Sigmoid colon (tissue), 7 donors: ENCODE measurements at places on chromosomes 7 and 10. TPM values are rescaled to one million over a fixed set of nuclear protein-coding genes. Genes with fewer than 3 reads are reported as not detected.
A peak's percentile ranks its signal among the peaks of the same experiment; 100 is the strongest.

DNA sequence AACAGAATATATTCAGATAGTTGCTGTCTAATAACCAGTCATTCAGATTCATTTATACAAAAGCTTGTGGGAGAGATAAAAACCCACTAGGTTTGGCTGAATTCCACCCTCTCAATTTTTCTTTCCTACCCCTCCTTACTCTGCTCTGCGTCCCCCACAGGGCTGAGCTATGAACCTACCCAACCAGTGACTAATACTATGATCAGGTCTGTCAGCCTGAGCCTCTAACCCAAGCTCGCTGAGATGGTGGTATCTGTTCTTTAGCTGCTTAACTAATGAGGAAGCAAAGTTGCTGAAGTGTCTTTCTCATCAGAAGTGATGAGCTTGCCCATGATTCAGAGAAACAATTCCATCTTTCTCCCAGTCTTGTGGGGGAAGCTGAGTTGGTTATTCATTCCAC is 248.7 kb upstream of the GPR26 start:
- H3K4me1 ChIP-seq = no peaks in the 10 kb centered on the region
- no peak overlapping the region for H3K4me3 ChIP-seq
- DNase-seq = no peak
- H3K36me3 ChIP-seq = no peaks in the 10 kb centered on the region
- no peak overlapping the region for H3K27ac ChIP-seq

DNA sequence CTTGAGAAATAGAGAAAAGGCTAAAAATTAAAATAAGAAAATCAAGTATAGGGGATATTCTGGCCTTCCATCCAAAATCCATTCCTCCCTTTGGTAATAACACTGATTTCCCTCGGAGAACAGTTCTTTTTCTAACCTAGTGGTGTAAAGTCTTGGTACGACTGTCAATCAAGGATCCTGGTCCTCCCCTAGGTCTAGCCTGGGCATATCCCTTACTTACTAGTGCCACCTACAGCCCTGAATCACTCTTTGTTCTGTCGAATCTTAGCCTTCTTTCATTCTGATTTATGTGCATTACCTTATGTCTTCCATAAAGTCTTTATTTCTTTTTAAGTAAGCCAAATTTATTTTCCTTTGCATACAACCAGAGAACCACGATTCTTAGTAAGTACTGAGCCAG is 298.7 kb upstream of the LRRTM3 start:
- no peak for DNase-seq
- no peaks in the 10 kb centered on the region for H3K27me3 ChIP-seq
- no peak overlapping the region for H3K27ac ChIP-seq

GDI2 gene
- 201 TPM for polyA plus RNA-seq

DNA sequence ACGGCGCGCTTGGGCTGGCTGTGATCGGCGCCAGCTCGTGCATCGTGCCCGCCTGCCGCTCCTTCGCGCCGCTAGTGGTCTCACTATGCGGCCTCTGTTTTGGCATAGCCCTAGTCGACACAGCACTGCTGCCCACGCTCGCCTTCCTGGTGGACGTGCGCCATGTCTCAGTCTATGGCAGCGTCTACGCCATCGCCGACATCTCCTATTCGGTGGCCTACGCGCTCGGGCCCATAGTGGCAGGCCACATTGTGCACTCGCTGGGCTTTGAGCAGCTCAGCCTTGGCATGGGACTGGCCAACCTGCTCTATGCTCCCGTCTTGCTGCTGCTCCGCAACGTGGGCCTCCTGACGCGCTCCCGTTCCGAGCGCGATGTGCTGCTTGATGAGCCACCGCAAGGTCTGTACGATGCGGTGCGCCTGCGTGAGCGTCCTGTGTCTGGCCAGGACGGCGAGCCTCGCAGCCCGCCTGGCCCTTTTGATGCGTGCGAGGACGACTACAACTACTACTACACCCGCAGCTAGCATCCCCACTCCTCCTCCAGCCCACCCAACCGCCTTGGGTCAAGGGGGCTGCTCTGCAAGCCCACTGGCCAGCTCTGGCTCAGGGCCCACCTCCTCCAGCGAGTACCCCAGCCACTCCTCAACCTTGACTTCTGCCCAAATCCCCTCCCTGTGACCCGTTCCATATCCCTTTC is 1.9 kb downstream of the SLC18A3 start:
- no peak overlapping the region for H3K4me3 ChIP-seq
- H3K4me1 ChIP-seq = peaks cover 14% of the 10 kb centered on the region
- DNase-seq = peak; percentile 38
- H3K27me3 ChIP-seq = peaks cover 50% of the 10 kb centered on the region
- no peaks in the 10 kb centered on the region for H3K36me3 ChIP-seq
- no peak overlapping the region for H3K27ac ChIP-seq

- H3K27ac ChIP-seq = no peak overlapping the region
- H3K4me1 ChIP-seq = no peaks in the 10 kb centered on the region
- no peaks in the 10 kb centered on the region for H3K27me3 ChIP-seq
- H3K36me3 ChIP-seq = no peaks in the 10 kb centered on the region
- DNase-seq = no peak
Measured at GRCh38 chr7:50022451-50022850, 70.6 kb downstream of the ZPBP start.

- no peak for DNase-seq
- peaks cover 29% of the 10 kb centered on the region for H3K4me1 ChIP-seq
- no peak overlapping the region for H3K27ac ChIP-seq
- H3K36me3 ChIP-seq = no peaks in the 10 kb centered on the region
Measured at GRCh38 chr7:69799048-69799697, 200.9 kb downstream of the AUTS2 start.

TAS2R41 gene
- polyA plus RNA-seq = not detected

SH2B2 gene
- 4.6 TPM for polyA plus RNA-seq

- H3K27ac ChIP-seq = peak overlapping the region; percentile 92
- no peaks in the 10 kb centered on the region for H3K27me3 ChIP-seq
- no peaks in the 10 kb centered on the region for H3K36me3 ChIP-seq
- DNase-seq = peak; percentile 94
- peaks cover 47% of the 10 kb centered on the region for H3K4me1 ChIP-seq
- H3K4me3 ChIP-seq = peak overlapping the region; percentile 47
Measured at GRCh38 chr10:30784897-30785605, 155.5 kb upstream of the LYZL2 start.

MYO3A gene
- polyA plus RNA-seq = not detected

DNA sequence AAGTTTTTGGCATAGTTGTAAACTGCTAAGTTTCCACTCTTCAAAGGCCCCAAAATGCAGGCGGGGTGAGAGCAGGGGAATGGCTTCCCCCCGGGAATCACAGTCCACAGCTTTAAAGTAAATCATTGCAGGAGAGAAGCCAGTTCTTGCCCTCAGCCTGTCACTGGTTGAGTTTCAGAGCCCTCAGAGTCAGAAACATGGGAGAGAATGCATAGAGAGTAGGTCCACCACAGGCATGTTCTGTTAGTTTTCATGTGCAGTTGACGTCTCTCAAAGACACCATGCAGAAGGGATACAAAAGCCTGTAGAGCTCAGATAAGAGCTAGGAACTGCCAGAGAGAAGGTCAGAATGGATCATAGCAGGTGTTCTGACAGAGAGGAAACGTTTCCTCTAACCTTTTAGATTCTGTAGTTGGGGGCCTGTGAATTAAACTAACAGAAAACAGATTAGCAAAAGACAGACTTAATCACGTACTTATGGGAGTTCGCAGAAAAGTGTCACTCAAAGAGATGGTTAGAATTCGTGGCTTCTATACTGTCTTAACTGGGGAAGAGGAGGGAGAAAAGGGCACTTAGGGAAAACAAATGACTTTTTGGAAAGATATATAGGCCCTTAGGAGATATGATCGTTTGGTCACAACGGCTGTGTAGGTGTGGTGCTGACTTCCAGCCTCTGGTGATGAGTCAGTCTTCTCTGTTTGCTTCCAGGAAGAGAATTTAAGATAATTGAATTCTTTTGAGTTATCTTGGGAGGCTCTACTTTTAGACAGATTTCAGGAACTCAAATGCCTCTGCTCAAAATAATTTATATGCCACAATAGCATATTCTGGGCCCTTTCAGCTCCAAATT is 48.0 kb upstream of the MSRB2 start:
- DNase-seq = no peak
- H3K27ac ChIP-seq = no peak overlapping the region
- peaks cover 3% of the 10 kb centered on the region for H3K4me1 ChIP-seq
- H3K27me3 ChIP-seq = no peaks in the 10 kb centered on the region
- H3K4me3 ChIP-seq = no peak overlapping the region
- H3K36me3 ChIP-seq = no peaks in the 10 kb centered on the region
